Immature natural killer cell (primary cell): ENCODE measurements at places on chromosomes 16 and 17.
A peak's percentile ranks its signal among the peaks of the same experiment; 100 is the strongest.

DNA sequence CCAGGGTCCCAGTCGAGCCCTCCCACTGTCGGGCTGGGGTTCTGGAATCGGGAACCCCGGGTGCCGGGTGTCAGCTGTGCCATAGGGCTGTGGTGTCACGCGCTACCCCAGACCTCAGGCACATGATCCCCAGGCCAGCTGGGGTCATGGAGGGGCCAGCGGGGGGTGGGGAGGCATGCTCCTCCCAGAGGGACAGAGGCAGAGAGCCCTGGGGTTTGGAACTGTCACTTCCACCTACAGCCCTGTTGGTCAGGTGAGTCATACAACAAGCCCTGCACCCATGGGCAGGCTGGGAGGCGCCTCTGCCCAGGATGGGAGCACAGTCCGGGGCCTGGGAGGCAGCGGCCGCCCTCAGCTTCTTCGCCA, 63.0 kb downstream of the BAIAP2 start:
- DNase-seq = no peak

- DNase-seq = no peak
Observed at GRCh38 chr17:61305024-61305423, 94.6 kb upstream of the TBX2 start.

DNA sequence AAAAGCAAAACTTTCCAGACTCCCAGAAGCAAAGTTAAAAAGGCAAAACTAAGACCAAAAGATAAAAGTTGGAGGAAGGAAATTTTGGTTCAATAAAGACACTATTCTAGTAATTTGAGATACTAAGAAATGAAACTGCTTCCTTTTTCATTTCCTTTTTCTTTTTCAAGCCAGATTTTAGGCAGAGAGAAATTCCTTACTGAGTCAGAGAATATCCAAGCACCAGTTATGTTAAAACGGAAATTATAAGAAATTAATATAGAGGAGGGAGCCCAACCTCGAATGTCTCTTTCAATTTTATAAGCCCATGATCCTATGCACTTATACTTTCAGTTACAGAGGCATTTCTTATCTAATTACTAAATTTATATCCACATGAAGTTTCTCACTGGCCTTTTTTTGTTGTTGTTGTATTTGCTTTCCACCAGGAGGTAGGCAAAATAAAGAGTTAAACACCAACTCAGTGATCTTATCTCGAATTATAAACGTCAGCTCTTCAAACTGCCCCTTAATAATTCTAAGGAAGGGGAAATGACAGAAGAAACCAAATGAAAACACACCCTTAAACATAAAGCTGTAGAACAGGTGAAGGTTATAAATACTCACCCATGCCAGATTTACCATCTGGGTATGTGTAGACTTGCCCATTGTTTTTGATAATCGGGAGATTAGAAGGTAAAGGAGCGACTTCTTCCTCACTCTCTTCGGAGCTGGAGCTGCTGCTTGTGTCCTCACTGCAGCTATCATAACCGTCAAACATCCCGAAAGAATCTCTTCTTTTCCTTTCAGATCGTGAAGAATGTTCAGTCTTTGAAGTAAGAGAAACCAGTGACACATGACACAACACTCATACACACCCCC, 35.2 kb downstream of the MBTD1 start:
- DNase-seq = no peak

GRCh38 chr16:51392521-51393187, 241.6 kb upstream of the SALL1 start:
- no peak for DNase-seq

GRCh38 chr16:57324749-57325148, 33.8 kb upstream of the CCL22 start:
- DNase-seq = no peak

DNA sequence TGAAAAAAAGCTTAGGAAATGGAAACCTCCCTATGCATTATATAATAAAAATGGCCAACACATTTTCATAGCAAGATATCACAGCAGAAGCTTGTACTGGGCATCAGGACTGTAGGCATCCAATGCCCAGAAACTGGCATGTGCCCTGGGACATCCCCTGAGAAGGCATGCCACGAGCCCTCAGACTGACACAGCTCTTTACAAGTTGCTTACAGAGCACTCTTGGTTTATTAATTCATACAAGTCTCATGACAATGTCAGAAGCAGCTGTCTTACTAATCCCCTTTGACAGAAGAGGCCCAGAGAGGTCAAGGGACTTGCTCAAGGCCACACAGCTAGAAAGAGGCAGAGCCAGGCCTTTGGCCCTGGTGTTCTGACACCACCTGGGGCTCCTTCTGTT, 5.6 kb upstream of the CCL2 start:
- DNase-seq = no peak

- no peak for DNase-seq
Observed at GRCh38 chr17:2188971-2189630, 114.5 kb downstream of the SMG6 start.

GRCh38 chr16:85583491-85584181, 29.5 kb upstream of the GSE1 start:
- no peak for DNase-seq

- DNase-seq = no peak
Observed at GRCh38 chr16:337437-337836, 15.1 kb downstream of the AXIN1 start.

- DNase-seq = no peak
Observed at GRCh38 chr16:5108505-5109158, 11.0 kb upstream of the EEF2KMT start.

GRCh38 chr16:23952128-23952970, 116.6 kb downstream of the PRKCB start:
- DNase-seq = no peak

- no peak for DNase-seq
Observed at GRCh38 chr17:75856062-75856756, 1.1 kb upstream of the WBP2 start.

- peak; percentile 32 for DNase-seq
Observed at GRCh38 chr16:81451753-81452680, 7.4 kb downstream of the CMIP start.

DNA sequence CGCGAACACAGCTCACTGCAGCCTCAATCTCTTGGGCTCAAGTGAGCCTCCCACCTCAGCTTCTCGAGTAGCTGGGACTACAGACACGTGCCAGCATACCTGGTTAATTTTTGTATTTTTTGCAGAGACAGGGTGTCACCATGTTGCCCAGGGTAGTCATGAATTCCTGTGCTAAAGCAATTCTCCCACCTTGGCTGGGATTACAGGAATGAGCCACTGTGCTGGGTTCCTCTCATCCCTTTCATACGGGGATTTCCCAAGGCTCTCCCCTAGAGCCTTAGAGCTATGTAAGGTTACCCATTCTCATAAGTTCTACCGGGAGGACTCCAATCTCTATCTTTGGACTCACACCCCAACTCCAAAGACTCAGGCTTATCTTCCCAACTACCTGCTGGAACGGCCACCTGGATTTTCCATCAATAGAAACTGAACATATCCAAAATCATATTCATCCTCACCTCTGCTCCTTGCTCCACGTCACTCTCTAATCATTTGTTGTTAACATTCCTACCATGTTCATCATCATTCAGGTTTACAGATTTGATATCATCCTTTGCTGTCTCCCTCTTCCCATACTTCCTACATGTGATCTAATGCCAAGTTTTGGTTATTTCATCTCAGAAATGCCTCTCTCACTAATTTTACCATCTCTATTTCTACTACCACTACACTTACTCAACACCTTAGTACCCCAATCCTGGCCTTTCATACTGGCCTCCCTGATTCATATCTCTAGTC, 92.5 kb downstream of the NCOR1 start:
- DNase-seq = no peak

- no peak for DNase-seq
Observed at GRCh38 chr16:6861815-6862477, 470.7 kb upstream of the RBFOX1 start.

- DNase-seq = no peak
Observed at GRCh38 chr17:17626840-17627239, 35.3 kb upstream of the PEMT start.

- DNase-seq = no peak
Observed at GRCh38 chr17:67415291-67415690, 38.2 kb downstream of the PITPNC1 start.

GRCh38 chr16:86016201-86016965, 117.4 kb downstream of the IRF8 start:
- DNase-seq = peak; percentile 63

- no peak for DNase-seq
Observed at GRCh38 chr16:79110242-79110641, 490.3 kb downstream of the MAF start.

DNA sequence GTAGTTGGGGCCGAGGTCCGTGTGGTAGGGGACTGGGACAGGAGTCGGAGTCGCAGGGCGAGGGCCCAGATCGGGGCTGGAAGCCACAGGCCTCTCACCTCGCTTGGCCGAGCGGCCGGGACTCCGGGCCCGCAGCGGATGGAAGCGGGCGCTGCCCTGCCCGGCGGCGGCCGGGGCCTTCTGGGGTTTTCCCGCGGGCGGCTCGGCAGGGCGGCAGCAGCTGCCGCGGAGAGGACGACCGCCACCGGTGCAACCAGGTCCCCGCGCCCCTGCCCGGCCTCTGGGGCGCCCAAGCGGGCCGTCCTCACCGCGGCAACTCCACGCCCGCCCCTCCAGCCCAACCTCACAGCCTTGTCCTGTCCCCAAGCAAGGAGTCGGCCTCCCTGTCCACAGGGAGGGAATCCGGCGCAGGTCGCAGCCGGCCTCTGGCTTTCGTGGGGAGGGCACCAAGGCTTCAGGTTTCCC, 15.6 kb upstream of the UTP6 start:
- DNase-seq = no peak

- DNase-seq = peak; percentile 41
Observed at GRCh38 chr17:75516619-75517296, 430 bp downstream of the TSEN54 start.

- DNase-seq = no peak
Observed at GRCh38 chr17:30443721-30444120, 33.5 kb upstream of the GOSR1 start.

DNA sequence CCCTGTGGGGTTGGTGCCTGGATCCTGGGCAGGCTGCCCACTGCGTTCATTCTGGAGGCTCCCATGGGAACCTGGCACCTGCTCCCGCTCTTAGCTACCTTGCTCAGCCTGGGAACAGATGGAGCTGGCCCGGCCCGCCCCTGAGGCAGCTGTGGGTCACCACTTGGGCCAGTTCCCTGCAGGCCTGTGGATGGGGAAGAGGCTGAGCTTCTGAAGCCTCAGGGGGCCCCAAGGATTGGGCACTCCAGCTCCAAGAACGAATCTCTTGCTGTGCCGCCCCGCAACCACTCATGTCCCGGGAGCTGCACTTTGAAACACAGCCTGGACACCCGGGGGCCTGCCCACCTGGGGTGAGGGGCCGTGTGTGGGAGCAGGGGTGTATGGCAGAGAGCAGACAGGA, 37.7 kb downstream of the BAHCC1 start:
- no peak for DNase-seq

DNA sequence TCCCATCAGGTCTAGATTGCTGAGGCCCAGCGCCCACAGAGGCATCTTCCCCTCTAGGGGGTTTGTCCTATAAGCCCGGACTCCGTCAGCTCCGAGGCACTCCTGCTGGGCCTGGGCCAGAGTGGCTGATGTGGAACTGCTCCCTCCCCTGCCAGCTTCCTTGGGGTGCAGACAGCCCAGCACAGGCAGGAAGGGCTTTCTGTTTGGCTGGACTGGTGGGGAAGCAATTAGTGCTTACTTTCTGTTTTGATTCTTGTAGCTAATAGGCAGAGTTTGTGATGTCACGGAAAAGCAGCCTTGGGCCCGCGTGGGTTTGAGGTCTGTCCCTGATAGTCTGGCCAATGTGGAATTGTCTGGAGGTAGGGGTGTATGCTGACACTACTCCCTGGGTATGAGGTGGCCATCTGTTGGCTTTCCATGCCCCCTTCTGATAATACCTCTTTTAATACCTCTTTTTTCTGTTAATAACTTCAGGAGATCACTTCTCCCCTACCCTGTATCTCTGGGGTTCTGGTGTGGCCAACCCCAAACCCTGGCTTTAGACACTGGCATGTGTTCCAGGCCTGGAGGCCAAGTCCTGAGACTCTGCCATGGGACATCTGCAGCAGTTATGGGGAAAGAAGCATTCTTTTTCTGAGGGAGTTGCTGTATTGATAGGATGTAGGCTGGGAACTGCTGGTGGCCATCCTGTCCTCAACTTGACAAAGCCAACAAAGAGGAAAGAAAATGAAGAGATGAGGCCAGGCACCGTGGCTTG, 190.9 kb downstream of the RAB11FIP4 start:
- peak; percentile 30 for DNase-seq

GRCh38 chr16:85172455-85173145, 60.3 kb upstream of the CIBAR2 start:
- no peak for DNase-seq

DNA sequence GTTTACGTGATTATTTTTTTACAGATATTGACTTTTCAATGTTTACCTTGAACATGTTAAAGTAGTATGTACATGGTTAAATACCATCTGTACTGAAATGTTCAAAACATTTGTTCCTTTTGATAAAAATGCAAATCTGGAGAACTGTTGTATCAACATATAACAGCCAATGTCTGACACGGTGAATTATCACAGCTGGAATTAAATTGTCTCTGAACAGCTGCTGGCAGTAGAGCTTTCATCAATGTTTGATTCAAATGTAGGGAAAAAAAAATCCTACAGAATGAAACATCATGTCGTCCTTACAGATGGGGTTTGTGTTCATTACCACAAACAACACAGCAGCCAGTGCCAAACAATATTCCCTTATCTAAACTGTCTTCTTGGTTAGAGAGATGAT, 79.9 kb downstream of the TOX3 start:
- no peak for DNase-seq

GRCh38 chr16:57372372-57373116, at the start of gene CX3CL1:
CX3CL1 (plus strand) TSS chr16:57372490; CDS start chr16:57372569, 79 bp downstream.
- no peak for DNase-seq
